ENCODE measurements at places on chromosomes 1 and 21.

- no peak for DNase-seq
These were observed 9.0 kb downstream of the CREG1 start for GRCh38 chr1:167544447-167545093.

GRCh38 chr1:22500058-22500457, 48.4 kb downstream of the ZBTB40 start:
- DNase-seq, result no peak

DNA sequence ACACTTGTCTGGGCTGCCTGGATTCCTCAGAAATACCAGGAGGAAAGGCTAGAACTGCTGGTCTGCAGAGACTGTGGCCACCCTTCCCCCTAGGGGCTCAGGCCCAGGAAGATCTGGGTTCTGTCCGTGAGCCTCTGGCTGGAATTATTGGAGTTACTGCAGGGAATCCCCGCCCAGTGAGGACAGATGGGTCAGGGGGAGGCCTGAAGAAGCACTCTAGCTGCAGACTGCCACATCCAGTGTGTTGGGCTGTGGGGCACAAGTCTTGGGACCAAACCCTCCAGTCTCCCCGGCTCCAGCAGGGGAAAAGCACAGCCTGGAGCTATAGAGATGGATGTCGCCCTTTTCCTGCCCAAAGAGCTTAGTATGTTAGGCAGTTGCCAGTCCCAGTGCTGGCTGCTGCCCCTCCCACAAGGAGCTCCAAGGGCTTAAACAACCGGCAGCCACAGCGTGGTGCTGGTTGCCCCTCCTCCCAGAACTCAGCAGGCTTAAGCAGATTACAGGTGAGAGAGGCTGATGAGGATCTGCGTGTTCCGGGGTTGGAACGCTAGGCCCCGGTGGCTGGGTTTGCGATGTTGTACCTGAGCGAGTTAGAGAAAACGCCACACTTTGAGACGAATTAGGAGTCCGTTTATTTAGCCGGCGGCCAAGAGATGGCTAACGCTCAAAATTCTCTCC, 255.5 kb upstream of the LRRC7 start:
- DNase-seq, result no peak

DNA sequence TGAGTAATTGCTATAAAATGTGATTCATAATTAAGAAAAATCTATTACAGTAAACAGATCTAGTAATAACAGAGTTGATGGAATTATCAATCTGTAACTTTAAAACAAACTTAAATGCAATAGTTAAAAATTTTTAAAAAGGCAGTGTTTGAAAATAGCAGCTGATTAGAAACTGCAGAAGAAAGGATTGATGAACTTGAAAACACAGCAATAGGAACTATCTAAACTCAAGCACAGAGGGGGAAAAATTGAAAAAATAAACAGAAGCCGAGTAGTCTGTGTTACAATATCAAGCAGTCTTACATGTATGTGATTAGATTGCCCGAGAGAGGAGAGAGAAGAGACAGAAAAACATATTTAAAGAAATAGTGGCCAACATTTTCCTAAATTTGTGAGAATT, 569.0 kb upstream of the B3GALT2 start:
- no peak for DNase-seq

GRCh38 chr1:51506537-51506936, 12.5 kb downstream of the EPS15 start:
- DNase-seq, result no peak

- no peak for DNase-seq
These were observed 5.7 kb downstream of the MRTO4 start for GRCh38 chr1:19257178-19257914.

DNA sequence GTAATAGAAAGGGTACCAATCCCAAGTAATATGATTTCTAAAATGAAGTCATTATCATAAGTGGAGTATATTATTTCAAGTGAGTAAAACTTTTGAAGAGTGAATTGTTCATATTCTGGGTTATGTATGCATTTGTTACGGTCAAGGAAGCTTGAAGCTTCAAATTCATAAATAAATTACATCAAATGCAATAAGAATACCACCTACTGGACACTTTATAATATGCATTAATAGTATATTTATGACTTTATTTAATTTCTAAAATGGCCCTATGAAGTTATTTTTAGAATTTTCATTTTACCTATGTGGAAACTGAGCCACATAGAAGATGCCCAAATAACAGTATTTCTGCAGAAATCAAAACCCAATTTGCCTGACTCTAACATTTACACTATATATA, 260.6 kb downstream of the SMYD3 start:
- no peak for DNase-seq

GRCh38 chr1:160708118-160708517, 3.5 kb downstream of the CD48 start:
- no peak for DNase-seq

GRCh38 chr1:5978452-5978851, 13.8 kb downstream of the NPHP4 start:
- DNase-seq, result no peak

DNA sequence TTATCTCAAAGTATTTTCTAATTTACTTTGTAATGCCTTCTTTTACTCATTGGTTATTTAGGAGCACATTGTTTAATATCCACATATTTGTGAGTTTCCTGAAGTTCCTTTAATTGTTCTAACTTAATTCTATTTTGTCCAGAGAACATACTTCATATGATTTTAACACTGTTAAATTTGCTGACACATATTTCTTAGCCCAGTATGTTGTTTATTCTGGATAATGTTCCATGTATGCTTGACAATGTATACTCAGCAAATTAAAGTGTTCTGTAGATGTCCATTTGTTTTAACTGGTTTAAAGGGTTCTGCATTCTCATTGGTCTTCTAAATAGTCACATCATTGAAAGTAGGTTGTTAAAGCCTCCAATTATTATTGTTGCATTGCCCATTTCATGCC, 643.7 kb upstream of the NR5A2 start:
- no peak for DNase-seq

DNA sequence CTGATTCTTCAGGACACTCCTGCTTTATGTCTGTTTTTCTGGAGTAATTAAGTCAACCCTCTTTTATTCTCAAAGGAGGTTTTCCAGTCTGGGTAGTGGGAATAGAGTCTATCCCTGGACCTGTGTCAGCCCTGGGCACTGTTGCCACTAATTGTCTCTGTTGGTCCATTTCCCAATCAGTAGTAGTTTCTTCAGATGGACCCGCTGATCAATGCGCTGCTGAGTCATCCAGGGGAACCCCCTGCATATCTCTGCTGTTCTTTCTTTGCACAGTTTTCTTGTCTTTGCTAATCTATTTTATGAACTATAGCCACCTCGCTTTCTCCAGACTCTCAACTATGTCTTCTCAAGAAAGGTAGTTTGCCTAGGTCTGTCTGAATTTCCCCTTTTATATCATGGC, 82.5 kb downstream of the TNNI3K start:
- no peak for DNase-seq

- no peak for DNase-seq
These were observed 3.2 kb downstream of the CTSE start for GRCh38 chr1:206020393-206021007.

DNA sequence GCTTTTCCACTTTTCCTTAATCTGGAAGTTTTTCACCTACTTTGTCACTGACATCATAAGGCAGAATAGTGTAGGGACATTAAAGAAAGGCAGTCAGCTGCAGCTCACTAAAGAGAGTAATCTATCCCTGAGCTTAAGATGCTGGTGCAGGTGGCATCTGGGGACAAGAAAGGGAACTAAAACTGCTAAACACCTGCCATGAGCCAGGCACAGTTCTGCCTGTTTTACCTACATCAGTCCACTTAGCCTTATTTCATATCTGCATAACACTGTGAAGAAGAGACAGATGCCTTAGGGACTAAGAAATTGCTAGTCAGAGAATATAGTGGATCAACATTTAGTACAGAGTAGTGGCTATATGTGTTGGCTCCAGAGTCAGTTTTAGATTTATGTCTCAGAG, 88.1 kb downstream of the GPATCH2 start:
- no peak for DNase-seq

Measured in stimulated activated CD8-positive, alpha-beta memory T cell treated with anti-CD3 and anti-CD28 coated beads, Interleukin-12 subunit alpha, Interleukin-12 subunit beta, amount 100 ng/mL, for 1 hour (primary cell).